ENCODE measurements at places on chromosomes 1 and 21.

DNA sequence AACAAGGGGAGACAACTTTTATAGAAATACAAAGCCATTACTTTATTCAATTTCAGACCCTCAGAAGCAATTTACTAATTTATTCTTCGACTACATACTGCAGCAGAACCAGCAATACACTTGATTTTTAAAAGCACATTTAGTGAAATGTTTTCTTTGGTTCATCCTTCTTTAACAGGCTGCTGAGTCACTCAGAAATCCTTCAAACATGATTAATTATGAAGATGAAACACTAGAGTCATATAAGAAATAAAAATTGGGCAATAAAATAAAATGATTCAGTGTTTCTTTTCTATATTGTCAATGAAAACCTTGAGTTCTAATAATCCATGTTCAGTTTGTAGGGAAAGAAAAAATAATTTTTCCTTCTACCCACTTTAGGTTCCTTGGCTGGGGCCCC lies 47.0 kb downstream of the CHML start:
- no peak for DNase-seq

DNA sequence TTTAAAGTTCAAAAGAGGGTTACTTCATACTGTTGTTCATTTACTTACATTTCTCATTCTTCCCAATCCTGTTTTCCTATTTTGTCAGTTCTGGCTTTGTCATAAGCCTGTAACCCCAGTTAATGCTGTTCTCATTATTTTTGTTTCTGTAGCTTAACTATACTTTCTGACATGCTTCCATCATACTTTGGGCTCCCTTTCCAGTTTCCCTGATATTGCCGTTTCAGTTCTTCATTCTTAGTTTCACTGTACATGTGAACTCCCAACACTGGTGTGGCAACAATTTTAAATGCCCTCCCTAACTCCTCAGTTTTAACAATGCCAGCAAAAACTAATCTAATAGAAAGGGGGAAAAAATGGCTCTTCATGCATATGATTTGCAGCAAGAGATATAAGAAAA lies 456.7 kb downstream of the LMO4 start:
- DNase-seq = no peak

DNA sequence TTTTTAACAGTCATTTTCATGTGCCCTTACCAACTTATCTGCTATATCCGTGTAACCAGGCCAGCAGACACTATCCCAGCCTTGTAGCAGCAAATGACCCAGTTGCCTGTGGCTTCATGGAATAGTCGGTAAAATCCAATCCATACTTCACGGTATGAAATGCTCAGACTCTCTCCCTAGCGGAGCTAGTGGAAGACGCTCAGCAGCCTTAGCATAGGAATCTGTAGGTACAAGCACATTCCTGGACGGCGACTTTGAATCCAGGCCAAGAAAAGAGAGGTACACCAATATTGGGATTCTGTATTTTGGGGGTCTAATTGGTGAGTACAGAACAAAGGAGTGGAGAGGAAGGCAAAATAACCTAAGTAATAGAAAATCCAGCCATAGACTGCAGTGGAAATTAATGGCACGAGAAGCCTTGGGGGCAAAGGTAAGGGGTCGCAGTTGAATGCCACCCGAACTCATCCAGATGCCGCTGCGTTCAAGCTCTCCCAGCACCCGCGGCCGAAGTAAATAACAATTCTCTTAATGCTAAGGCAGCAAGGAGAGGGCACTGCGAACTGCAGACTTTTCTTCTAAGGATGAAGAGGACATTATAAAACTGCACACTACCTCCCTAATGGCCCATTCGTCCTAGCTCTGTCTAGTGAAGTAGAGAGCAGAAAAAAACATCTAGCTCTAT lies 17.7 kb upstream of the TBX15 start:
- DNase-seq = no peak

GRCh38 chr1:205843036-205843859 lies 6.7 kb downstream of the PM20D1 start:
- no peak for DNase-seq

DNA sequence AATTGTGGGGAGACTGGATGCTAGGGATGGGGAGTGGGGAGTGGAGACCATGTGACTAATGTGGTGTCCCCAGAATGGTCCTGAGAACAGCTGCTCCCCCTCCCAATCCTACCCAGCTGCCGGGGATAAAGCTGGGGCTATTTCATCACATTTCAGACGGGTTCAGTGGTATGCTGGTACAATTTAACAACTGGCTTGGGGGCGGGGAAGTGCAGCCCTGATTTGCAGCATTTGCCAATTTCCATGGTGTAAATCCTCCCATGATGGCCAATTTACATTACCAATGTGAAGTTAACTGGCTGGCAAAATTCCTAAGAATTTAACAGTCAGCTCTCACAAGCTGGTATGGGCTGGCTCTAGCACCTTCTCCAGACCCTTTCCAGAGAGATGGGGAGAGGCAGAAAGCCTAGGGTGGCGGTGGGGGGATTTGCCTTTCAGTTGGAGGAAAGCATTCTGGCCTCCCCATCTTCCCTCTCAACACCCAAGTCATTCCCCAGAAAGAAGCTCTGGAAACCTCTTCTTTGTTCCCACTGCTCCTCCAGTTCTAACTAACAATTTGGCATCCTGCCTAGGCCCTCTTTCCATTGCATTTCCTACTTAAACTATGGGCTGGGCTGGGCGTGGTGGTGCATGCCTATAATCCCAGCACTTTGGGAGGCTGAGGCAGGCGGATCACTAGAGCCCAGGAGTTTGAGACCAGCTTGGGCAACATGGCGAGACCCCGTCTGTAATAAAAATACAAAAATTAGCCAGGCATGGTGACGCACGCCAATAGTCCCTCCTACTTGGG lies 11.3 kb upstream of the ADGRB2 start:
- DNase-seq = no peak

DNA sequence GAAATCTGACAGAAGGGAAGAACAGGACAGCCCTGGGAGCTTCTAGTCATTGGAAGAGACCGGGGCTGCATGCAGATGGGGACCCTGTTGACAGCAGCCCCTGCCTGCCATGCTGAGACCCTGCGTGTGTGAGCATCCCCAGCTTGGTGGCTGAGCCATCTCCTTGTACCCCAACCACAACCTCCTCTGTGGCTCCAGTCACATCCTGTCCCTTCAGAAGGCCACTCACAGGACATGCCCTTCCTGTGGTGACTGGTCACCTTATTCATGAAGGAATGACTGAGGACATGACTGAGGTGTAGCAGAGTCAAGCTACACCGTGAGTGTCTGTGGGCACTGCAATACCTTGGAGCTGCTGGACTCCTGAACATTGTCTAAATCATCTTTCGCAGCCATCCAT lies 141.8 kb upstream of the ERRFI1 start:
- no peak for DNase-seq

GRCh38 chr1:213049232-213049631 lies 1.8 kb upstream of the RPS6KC1 start:
- DNase-seq = no peak

DNA sequence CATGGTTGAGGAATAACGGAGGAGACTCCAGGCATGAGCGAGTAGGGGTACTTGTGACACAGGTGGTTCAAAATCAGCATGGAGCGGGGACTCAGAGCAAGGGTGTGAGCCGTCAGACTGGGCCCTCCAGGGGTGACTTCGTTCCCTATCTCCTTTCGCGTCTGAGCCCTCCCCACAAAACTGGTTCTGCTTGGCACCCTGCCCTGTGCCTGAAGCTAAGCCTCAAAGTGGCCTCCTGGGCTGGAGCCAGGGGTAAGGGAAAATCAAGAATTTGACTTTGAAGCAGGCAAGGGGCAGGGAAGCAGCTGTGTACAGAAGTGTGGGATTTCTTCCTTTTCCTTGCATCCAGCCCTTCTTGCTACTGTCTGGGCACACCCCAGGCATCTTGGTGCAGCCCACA lies 331.5 kb upstream of the AJAP1 start:
- no peak for DNase-seq

- no peak for DNase-seq
Measured at GRCh38 chr1:25068829-25069228, 138.8 kb upstream of the RUNX3 start.

GRCh38 chr1:16153096-16153998 lies 2.5 kb downstream of the EPHA2 start:
- no peak for DNase-seq

- DNase-seq = no peak
Measured at GRCh38 chr1:97352936-97353382, 567.9 kb downstream of the DPYD start.

DNA sequence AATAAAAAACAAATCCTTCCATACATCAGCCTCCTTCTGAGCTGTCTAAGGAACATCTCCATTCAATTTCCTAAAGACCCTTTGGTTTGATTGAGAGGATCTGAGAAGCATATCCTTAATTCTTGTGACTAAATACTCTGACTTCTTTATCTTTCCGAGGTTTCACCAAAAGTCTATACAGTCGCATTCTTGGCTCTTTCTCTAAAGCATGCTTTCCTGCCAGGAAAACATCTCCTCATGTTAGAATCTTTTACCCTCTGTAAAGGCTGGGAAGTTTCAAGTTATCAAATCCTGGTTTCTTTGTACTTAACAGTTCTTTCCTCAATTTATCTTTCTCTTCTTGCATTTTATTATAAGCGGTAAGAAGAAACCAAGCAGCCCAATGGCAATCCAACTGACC lies 630.4 kb downstream of the PTPRC start:
- no peak for DNase-seq

GRCh38 chr1:22645931-22646330 lies 2.5 kb downstream of the C1QC start:
- no peak for DNase-seq

GRCh38 chr1:246726255-246726679 lies 2.1 kb downstream of the SCCPDH start:
- no peak for DNase-seq

DNA sequence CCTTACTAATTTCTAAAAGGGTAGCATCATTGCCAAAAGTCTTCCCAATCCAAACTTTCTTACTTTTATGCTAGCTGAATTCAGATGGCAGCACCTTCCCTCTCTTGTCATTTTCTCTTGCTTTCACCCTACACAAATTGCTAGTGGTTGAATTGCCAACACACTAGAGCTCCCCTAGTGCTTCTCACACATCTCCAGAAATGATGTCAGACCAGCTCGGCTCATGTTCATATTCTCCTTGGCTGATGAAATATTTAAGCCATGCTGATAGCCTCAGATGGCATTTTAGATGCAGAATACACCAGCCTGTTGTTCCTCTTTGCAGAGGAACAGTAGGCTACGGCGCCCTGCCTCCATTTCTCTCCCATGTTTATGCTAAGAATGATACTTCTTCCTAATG lies 256.9 kb downstream of the PTBP2 start:
- no peak for DNase-seq

DNA sequence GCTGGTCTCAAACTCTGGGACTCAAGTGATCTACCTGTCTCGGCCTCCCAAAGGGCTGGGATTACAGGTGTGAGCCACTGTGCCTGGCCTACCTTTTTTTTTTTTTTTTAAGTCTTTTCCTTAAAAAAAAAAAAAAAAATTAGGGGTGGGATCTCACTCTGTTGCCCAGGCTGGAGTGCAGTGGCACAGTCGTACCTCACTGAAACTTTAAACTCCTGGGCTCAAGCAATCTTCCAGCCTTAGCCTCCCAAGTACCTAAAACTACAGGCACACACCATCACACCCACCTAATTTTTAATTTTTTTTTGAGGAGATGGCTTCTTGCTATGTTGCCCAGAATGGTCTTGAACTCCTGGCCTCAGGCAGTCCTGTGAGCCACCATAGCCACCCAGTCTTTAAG lies 38.5 kb downstream of the RNF2 start:
- no peak for DNase-seq

DNA sequence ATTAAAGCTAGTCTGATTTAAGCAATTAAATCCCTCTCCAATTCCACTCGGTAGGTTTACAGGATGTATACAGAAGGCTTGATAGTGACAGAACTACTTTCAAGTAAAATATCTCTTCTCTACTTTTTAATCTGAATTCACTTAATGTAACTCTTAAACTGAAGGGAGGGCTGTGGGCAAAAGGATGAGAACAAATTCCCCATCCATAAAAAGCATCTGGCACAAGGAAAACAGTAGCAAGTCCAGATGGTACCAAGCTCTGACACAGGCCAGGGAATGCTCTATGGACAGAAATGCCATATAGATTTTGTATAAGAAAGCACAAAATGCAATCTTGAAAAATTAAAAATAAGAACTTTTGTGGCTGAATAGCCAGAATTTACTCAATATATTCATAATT lies 53.1 kb upstream of the USH2A start:
- no peak for DNase-seq

GRCh38 chr1:155127105-155127966 lies at the start of gene EFNA1:
EFNA1 (plus strand) TSS chr1:155127876; CDS start chr1:155127978, 102 bp downstream.
- DNase-seq = no peak

- no peak for DNase-seq
Measured at GRCh38 chr1:232722626-232723025, 82.6 kb upstream of the MAP10 start.

DNA sequence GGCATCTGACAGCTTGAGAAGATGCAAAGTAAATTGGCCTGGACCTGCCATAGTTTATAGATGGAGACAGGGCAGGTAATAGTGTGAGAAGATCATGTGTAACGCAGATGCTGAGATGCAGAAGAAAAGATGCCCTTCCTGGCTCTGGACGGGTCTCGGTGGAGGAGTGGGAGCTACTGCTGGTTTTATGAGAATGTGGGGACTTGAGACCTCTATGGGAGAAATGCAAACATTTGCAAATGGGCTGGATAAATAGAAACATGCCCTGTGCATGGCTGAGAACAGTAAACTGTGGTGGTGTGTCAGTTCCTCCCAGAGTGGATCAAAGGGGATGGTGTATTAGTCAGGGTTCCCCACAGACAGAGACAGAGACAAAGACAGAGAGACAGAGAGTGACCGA lies 21.9 kb downstream of the UBASH3A start:
- no peak for DNase-seq

DNA sequence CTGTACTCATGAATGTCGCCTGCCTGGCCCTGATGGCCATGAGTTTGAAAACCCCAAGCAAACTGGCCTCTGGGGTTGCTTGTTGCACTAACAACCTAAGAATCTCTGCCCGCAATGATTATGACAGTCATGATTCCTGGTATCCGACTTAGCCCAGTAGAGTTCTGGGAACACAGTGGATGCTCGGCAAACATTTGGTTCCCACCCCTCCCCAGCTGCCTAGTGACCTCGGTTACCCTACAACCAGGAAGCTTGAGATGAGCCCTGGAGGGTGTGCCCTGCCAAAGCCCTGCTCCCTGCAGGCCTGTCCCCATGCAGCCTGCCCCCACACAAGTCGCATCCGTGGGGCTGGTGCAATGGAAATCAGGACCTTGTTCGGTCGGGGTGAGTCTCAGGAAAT lies 76.0 kb upstream of the ZBTB40 start:
- DNase-seq = no peak

DNA sequence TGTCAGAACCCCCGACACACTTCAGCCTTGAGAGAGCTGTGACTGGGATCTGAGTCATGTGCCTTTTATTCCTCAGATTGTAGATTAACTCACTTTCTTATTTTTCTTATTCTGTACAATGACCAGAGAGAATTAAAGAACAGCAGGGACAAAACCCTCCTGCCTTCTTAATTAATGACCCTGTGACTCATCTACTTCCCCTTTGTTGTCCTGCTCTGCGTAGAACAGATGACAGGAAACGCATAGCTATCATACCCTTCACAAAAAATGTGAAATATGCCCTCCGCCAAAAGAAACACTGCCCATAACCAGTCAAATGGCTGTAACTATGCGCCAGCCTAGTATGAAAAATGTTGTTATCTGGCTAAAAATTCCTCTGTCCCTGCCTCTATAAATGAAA lies 9.1 kb upstream of the PADI2 start:
- no peak for DNase-seq

- no peak for DNase-seq
Measured at GRCh38 chr1:8465013-8465412, 147.1 kb downstream of the SLC45A1 start.
